ENCODE measurements at places on chromosomes 1 and 21.

DNA sequence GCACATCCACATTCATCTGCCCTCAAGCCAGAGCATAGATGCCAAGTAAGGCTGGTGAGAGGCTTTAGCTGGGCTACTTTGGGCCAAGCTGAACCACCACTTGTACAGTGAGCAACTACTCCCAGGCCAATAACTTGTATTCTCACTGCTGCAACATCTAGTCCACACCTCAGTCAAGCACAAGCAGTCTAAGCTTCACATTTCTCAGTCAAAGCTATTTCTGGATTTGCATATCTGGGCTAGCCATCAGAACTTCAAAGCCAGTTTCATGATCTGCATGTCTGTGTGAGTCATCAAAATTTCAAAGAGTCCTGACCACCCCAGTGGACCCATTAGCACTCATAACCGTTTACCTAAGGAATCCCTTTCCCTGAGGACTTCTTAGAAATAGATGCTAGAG lies 77.7 kb upstream of the DIRAS3 start:
- no peak for DNase-seq

GRCh38 chr1:178055779-178056471 lies 38.0 kb upstream of the RASAL2 start:
- DNase-seq: no peak

GRCh38 chr1:178119628-178120027 lies 25.7 kb downstream of the RASAL2 start:
- DNase-seq: no peak

DNA sequence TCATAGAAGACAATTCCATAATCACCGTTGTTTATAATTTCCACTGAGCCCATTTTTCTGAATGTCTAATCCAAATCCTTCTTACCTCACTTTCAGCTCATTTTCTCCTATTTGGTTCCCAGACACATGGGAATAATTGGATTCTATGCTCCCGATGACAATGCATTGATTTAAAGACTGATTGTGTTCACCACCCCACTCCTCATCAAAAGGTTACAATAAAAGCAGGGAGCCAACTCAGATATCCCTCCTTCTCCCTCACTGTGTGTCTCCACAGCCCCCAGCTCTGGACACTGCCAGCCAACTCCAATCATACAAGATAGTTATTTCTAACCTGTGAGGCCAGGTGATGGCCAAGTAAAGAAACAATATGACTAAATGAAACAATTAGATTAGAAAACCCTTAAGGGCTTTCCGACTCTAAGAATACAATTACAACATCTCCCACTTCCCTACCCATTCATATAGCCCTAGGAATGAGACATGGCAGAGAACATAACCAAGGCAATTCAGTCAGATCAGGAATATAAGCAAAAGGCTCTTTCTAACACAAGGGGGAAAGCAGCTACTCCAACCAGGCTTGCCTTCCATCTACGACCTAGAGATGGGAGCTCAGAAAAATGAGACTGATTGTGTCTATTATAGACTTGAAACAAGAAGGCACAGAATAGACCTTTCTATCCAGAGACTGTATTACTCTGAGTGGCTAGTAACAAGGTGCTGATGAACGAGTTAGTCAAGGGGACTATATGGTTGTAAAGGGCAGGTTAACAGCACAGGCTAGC lies 28.5 kb upstream of the CADM3 start:
- DNase-seq: no peak

- DNase-seq: peak; percentile 52
These were observed 430 bp downstream of the RBM15 start for GRCh38 chr1:110339407-110340206.

GRCh38 chr1:178330153-178330552 lies 166.6 kb downstream of the CLEC20A start:
- DNase-seq: no peak

DNA sequence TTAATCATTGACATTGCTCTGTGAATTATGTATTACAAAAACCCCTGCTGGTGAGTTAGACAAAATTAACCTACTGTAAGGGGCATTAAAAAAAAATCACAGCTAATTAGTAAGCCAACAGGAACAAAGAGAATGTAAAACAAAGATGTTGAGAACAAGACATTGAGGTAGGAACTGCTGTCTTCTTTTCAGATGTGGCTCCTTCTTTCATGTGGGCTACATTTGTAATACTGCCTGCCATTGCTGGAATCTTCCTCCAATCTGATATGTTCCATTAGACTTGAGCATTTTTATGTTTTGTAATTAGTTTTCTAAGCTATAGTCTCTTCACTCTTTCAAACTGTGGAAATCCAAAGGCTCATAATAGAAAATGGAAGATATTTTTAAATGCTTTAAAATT lies 353.0 kb downstream of the ADGRL2 start:
- no peak for DNase-seq

All from hindlimb muscle (tissue), 1 donor.